CD4-positive, alpha-beta T cell treated with Interleukin-2 at 100 ng/mL for 4 hours (primary cell): ENCODE measurements at places on chromosomes 11 and 22.
A peak's percentile ranks its signal among the peaks of the same experiment; 100 is the strongest.

- DNase-seq: no peak
Measured at GRCh38 chr11:19220903-19221724, 19.3 kb upstream of the CSRP3 start.

GRCh38 chr11:80733790-80734189 is 1293.0 kb upstream of the TENM4 start:
- no peak for DNase-seq

DNA sequence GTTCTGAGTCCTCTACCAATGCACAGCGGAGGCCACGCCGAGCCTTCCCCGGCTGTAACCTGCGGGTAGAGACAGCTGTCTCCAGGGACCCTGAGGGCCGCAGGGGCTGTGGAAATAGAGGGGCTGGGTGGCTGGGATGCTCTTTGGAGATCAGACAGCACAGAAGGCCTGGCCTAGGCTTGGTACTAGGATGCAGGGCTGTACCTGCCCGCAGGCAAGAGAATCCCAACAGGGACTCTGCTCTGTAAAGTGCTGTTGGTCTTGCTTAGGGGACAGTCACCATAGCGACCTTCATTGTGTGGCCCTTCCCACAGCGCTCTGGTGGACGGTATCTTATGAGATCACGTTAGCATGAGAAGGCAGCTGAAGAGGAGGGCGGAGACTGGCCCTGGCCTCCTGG is 11.3 kb upstream of the KCNJ5 start:
- no peak for DNase-seq

DNA sequence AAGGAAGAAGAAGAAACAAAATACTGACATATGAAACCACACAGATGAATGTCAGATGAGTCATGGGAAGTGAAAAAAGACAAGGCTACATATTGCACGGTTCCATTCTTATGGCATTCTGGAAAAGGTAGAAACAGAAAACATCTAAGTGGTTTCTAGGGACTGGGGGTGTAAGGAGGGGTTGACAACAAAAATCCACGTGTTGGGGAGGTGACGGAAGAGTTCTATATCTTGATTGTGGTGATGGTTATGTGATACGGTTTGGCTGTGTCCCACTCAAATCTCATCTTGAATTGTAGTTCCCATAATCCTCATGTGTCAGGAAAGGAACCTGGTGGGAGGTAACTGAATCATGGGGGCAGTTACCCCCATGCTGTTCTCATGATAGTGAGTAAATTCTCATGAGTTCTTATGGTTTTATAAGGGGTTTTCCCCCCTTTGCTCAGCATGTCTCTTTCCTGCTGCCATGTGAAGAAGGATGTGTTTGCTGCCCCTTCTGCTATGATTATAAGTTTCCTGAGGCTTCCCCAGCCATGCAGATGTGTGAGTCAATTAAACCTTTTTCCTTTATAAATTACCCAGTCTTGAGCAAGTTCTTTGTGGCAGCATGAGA is 6.4 kb upstream of the ARFGAP3 start:
- peak; percentile 15 for DNase-seq

GRCh38 chr11:113578033-113578380 is 102.8 kb upstream of the DRD2 start:
- no peak for DNase-seq

DNA sequence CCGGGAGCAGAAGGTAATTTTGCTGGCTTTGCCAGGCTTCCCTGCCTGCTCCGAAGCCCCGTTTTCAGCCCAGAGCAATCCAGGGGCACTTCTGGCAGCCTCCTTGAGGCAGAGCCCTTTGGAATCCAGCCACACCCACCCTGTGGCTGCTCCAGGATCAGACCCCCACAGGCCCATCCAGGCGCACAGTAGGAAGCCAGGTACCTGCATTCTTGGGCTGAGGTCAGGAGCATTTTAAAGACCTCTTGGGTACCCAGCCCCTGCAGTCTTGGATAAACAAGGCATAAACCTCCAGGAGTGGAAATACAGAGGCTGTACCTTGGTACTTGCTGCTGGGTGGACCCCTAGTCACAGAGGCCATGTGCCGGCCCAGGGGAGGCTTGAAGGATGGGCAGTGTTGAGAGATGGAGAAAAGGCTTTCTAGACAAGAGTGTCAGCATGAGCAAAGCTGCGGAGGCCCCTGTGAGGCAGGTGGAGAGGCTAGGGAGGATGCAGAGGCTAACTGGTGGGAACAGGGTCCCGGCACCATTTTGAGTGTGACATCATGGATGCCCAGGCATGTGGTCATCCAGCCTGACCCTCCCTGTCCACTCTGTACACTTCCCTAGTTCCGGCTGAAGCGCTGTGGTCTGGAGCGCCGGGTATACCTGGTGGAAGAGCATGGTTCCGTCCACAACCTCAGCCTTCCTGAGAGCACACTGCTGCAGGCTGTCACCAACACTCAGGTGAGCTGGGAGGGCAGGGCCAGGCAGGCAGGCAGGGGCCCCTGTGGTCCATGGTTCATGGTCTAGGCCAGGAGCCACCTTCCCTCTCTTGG is 3.9 kb downstream of the MUS81 start:
- no peak for DNase-seq

- no peak for DNase-seq
Measured at GRCh38 chr11:80417681-80418080, 976.9 kb upstream of the TENM4 start.

DNA sequence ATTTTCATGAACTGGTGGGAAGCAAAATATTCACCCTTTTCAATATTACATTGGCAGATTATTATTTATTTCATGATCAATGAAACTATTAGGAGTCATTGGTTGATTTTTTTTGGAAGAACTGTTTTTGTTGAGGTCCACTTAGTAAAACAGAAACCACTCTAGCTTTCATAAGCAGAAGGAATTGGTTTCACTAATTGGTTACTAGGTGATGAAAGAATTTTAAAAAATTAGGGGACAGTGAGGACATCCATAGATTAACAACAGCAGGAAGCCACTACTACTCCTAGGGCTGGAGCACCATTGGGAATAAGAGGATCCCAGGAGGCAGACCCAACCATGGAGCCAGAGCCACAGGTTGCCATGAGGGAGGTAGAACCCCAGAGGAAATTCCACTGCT is 74.4 kb upstream of the KCNA4 start:
- no peak for DNase-seq

DNA sequence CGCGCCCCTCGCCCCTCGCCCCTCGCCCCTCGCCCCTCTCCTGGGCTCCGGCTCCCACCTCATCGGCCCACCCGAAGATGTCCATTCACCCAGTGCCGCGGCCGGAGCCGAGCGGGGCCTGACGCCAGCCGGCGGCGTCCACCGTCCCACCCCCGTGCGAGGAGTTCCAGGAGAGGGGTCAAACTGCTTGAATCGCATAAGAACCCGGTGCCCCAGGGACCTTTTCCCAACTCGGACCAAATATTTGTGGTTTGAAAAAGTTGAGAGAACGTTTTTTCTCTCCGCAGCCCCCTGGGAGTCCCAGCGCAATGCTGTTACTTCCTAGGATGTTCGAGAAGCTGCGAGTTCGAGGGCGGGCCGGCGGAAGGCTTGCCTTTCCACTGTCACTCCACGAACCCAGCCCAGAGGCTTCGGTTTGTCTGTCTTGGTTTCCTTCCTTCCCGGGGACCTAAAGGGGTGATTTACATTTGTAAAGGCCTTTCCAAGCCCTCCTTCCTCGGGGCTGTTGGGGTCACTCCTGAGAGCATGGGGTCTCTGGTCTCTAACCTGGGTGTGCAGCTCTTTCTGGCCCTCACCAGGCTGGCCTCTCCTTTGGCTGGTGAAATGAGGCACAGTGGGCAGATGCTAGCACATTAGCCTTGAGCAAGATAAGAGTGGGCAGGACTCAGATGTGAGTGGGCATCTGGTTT is 38.0 kb downstream of the ETS1 start:
- DNase-seq: no peak

DNA sequence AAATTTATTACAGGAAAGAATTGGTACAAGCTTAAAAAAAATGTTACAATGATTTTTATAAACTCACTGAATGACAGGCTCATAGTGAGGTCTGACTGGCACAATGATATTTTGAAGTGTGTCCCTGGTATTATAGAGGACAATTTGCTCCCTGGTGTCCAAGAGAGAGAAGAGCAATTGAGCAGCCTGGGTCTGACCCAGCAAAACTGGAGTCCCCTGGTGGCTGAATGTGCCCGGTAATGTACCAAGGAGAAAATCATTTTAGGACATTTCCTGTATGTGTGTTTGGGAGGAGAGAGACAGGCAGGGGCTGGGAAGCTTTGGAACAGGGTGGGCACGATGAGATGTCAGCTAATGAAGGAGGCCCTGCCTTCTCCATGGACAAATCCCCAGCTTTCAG is 125.3 kb downstream of the APOL5 start:
- no peak for DNase-seq

DNA sequence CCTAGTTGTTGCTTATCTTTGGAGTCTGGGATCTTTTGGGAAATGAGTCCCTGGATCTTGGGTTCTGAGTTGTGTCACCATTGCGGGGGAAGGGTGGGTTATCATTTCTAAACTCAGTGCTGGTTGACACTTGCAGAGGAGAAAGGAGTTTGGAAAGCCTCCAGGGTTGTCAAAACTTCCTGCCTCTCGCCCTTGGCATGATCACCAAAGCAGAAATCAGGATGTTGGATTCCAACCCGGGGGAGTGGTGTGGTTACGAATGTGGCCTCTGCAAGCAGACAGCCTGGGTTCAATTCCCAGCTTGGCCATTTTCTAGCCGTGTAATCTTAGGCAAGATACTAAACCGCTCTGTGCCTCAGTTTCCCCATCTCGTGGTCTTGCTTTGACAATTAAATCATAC is 24.3 kb downstream of the CD6 start:
- no peak for DNase-seq
